Smooth muscle cell of the coronary artery (primary cell): ENCODE measurements at places on chromosomes 3 and 15. TPM values are rescaled to one million over a fixed set of nuclear protein-coding genes. Genes with fewer than 3 reads are reported as not detected.

IL17RE gene
- total RNA-seq = 0.23 and 0.98 TPM in 2 replicates

SLC28A2 gene
- total RNA-seq = not detected in 2 replicates

PLA2G4D gene
- not detected in 2 replicates for total RNA-seq

ZNF385D gene
- 0.08 and 0.47 TPM in 2 replicates for total RNA-seq

ERICH6 gene
- 0.08 TPM in 1 of 2 replicates, not detected in the other for total RNA-seq

TTC23 gene
- 18.6 and 26.8 TPM in 2 replicates for total RNA-seq

FBXL22 gene
- 0.53 TPM in 1 of 2 replicates, not detected in the other for total RNA-seq

MB21D2 gene
- total RNA-seq = 2.3 and 8.3 TPM in 2 replicates

EMC7 gene
- 28.8 and 36.9 TPM in 2 replicates for total RNA-seq

TPM1 gene
- total RNA-seq = 264 and 2,101 TPM in 2 replicates

XIRP1 gene
- total RNA-seq = not detected in 2 replicates

TGM5 gene
- total RNA-seq = not detected in 2 replicates

UQCC5 gene
- 9.1 and 13.8 TPM in 2 replicates for total RNA-seq

AADACL2 gene
- not detected in 2 replicates for total RNA-seq

ZPLD1 gene
- 0.38 TPM in 1 of 2 replicates, not detected in the other for total RNA-seq

RTP3 gene
- total RNA-seq = not detected in 2 replicates

CMTM8 gene
- 0.12 and 0.30 TPM in 2 replicates for total RNA-seq

CFAP91 gene
- total RNA-seq = under 0.01 and 0.53 TPM in 2 replicates

DUOXA1 gene
- total RNA-seq = 0.59 TPM in 1 of 2 replicates, not detected in the other

SEC22C gene
- total RNA-seq = 34.9 and 41.1 TPM in 2 replicates

ATP13A4 gene
- total RNA-seq = 0.23 TPM in 2 replicates

ACTR8 gene
- total RNA-seq = 34.7 and 61.8 TPM in 2 replicates

DPPA2 gene
- total RNA-seq = not detected in 2 replicates

RPL29 gene
- total RNA-seq = 574 and 1,531 TPM in 2 replicates

SIN3A gene
- total RNA-seq = 17.3 and 45.0 TPM in 2 replicates

SEMA3F gene
- 3.7 and 7.4 TPM in 2 replicates for total RNA-seq

CLRN1 gene
- not detected in 2 replicates for total RNA-seq

GRK7 gene
- total RNA-seq = under 0.01 TPM in 1 of 2 replicates, not detected in the other

ADAMTSL3 gene
- 0.75 and 1.6 TPM in 2 replicates for total RNA-seq

BCL6 gene
- 8.9 and 29.0 TPM in 2 replicates for total RNA-seq

NDN gene
- 35.3 and 35.7 TPM in 2 replicates for total RNA-seq

PARP14 gene
- 29.4 and 48.7 TPM in 2 replicates for total RNA-seq

THRB gene
- total RNA-seq = 0.08 and 7.5 TPM in 2 replicates

SH3GL3 gene
- not detected in 2 replicates for total RNA-seq

PLA2G4E gene
- total RNA-seq = not detected in 2 replicates

TMEM212 gene
- total RNA-seq = not detected in 2 replicates

IQGAP1 gene
- 119 and 177 TPM in 2 replicates for total RNA-seq

MYRIP gene
- under 0.01 and 0.68 TPM in 2 replicates for total RNA-seq

GOLGA8T gene
- 0.08 TPM in 1 of 2 replicates, not detected in the other for total RNA-seq

PPP1R14D gene
- total RNA-seq = not detected in 2 replicates

TGFBR2 gene
- total RNA-seq = 43.9 and 216 TPM in 2 replicates

WDR72 gene
- not detected in 2 replicates for total RNA-seq

ITIH1 gene
- 0.59 TPM in 1 of 2 replicates, not detected in the other for total RNA-seq

CFAP44 gene
- total RNA-seq = 3.2 and 4.3 TPM in 2 replicates
